Activated T-cell treated with anti-CD3 and anti-CD28 coated beads for 48 hours (primary cell): ENCODE measurements at places on chromosomes 1 and 21.
A peak's percentile ranks its signal among the peaks of the same experiment; 100 is the strongest.

DNA sequence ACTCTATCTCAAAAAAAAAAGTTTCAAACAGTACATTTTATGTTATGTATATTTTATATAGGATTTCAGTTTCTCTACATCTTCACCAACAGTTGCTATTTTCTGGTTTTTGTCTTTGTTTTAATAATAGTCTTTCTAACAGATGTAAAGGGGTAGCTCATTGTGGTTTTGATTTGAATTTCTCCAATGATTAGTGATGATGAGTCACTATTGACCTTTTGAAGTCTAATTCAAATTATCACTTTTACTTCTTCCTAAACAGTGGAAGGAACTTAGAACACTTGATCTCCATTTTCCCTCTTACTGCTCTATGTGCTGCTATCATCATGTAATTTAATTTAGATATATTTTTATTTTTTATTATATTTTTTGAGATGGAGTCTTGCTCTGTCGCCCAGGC, 31.7 kb upstream of the SHCBP1L start:
- no peak for DNase-seq

DNA sequence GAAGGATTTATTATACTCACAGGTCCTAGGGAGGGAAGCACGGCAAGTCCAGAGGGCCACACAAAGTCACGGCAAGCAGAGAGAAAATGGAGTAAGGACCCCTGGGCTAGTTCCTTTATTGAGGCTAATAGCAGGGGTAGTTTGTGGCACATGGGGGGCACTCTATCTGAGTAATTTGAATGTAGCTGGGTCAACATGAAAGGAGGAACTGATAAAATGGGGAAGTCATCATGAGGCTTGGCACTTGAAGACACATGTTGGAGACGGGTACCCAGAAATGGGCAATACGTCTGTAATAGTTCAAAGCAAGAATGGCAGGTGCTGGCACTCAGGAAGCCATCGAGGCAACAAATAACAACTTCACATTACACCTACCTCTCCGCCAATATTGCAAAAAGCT, 1136.4 kb downstream of the MRPL39 start:
- DNase-seq, result no peak

DNA sequence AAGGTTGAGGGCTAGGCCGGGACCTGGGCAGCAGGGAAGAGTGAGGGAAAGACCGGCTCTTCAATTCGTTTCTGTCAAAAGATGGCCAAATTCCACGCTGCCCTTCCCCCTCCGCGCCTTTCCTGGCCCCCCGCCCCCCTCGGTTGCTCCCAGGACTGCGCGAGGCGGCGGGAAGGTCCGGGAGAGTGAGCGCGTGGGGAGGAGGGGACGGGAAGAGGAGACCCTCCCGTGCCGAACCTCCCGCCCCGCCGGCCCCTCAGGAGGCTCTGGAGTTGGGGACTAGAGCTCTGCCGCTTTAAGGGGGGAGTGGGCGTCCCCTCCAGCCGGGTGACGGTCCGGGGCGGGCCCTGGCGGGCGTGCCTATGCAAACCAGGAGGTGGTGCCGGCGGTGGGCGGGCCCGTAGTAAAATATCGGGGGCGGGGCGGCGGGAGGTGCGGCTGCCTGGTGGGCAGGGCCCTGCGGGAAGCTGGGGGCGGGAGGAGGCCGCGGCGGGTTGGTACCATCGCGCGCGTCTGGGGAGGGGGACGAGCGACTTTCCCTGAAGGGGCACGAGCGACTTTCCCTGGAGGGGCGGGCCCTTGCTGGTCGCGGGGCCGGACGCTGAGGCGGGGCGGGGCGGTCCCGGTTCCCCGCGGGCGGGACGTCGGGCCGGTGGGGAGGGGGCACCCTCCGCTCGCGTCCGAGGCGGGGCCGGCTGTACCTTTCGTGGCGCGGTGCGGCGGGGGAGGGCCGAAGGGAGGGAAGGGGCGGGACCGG, 58.2 kb downstream of the BCL9 start:
- DNase-seq, result peak; percentile 95

- DNase-seq, result no peak
Measured at GRCh38 chr1:90386899-90387720, 330.0 kb downstream of the BARHL2 start.

- no peak for DNase-seq
Measured at GRCh38 chr1:163258181-163258580, 55.5 kb upstream of the RGS5 start.

DNA sequence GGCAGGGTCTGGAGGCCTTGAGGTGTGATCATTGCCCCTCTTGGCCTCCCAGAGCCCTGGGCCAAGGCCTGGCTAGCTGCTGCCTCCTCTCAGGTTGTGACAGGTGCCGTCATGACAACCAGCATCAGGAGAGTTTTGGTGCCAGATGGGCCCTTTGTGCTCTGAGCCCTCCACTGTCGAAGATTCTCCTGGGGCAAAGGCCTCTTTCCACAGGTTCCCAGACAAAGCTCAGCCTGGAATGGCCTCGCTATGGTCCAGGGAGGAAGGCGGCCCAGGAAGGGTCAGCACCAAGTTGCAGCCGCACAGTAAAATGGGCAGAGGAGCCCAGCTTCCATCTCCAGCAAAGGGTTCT, 78.4 kb downstream of the ALPL start:
- DNase-seq, result no peak

GRCh38 chr1:56709269-56709880, 64.3 kb downstream of the PRKAA2 start:
- DNase-seq, result no peak

- DNase-seq, result peak; percentile 12
Measured at GRCh38 chr1:28144203-28145135, 32.0 kb downstream of the PTAFR start.

DNA sequence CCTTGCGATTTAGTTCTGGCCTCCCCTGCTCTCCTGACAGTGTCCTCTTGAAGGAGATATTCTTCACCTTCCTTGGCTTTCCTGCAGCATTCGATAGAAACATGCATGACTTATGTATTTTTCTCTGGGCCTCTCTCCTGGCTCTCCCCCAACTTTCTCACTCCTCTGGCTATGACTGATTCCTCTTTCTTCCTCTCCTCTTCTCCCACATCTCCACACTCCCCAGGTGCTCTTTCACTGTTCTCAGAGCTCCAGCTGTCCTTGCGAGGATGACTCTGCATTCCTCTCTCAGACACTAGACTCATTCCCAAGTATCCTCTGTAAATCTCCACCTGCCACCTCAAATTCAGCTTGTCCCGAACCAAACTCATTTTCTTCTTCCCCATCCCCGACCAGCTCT, 18.0 kb downstream of the LRRC42 start:
- DNase-seq, result no peak

DNA sequence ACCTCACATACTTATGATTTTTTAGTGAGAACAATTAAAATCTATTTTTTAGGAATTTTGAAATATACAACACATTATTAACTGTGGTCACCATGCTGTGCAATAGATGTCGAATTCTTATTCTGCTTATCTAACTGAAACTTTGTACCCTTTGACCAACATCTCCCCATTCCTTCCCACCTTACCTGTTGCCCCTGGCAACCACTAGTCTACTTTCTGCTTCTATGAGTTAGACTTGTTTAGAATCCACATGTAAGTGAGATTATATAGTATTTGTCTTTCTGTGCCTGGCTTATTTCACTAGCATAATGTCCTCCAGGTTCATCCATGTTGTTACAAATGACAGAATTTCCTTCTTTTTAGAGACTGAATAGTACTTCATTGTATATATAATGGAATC, 168.3 kb downstream of the LBR start:
- no peak for DNase-seq

DNA sequence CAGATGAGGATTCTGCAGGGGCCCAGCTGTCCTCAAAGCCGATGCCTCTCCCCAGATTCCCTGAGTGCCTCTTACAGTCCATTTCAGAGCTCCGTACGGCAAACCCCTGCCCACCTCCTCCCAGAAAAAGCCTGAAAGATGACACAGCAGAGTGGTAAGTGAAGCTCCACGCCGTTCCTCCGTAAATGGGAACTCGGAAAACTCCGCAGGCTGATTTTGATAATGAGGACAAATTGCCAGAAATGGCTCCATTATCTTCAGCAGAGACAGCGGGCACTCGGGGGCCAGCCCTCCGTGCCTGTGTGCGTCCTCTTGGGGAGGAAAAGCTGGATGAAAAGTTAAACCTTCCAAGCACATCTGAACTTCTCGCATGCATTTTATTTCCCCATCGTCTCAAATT, 81.1 kb downstream of the NPHP4 start:
- DNase-seq, result no peak

DNA sequence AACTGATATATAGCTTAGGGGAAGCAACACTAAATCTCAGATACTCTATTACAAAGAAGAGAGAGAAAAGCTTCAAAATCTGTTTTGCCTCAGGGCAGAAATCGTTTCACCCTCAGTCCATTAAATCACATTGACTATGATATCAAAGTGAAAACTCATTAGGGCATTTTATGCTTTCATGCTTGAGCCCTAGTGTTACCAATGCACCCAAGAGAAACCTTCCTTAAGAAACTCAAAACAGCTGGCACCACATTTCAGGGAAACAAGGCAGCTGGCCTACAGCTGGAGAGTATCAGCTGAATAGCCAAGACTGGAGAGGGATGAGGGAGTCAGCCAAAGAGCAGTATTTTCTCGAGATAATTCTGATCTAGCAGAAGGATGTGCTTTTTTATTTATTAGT, 14.9 kb downstream of the COLGALT2 start:
- no peak for DNase-seq

DNA sequence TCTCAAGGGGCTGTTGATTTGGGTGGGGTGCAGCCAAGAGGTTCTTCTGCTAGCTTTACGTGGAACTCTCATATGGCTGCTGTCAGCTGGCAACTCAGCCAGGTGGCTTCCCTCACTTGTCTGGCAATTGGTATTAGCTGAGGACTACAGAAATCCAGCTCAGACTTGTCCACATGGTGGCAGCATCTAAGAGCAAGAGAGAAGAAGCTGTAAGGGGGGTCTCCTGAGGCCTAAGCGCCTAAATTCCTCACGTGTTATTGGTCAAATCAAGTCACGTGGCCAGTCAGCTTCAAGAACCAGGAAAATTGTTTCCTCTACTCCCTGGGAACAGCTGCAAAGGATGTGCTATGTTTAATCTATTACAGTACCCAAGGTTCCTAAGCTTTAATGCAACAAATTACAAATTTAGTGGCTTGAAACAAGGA, 4.2 kb upstream of the DYRK3 start:
- DNase-seq, result no peak

GRCh38 chr1:41361495-41362356, 492 bp downstream of the FOXO6 start:
- DNase-seq, result no peak

DNA sequence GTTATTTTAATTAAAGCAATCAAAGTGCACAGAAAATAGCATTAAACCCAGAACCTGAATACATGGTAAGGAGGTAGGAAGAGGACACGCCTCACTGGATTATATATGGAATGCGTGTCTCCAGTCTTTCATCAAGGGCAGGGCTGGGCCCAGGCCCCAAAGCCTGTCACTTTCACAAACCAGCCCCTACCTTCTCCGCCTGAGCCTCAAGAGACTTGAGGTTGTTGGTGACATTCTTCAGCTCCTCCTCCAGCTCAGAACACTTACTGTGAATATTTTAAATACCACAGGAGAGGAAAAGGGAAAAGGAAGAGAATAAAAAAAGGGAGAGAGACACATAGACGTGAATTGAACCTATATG, 16.3 kb upstream of the NUP210L start:
- DNase-seq, result no peak

- DNase-seq, result no peak
Measured at GRCh38 chr21:34858559-34858958, 189.8 kb downstream of the CLIC6 start.

- no peak for DNase-seq
Measured at GRCh38 chr1:51768971-51769588, 109.4 kb downstream of the NRDC start.

GRCh38 chr1:168279253-168279652, 1.4 kb upstream of the TBX19 start:
- no peak for DNase-seq

DNA sequence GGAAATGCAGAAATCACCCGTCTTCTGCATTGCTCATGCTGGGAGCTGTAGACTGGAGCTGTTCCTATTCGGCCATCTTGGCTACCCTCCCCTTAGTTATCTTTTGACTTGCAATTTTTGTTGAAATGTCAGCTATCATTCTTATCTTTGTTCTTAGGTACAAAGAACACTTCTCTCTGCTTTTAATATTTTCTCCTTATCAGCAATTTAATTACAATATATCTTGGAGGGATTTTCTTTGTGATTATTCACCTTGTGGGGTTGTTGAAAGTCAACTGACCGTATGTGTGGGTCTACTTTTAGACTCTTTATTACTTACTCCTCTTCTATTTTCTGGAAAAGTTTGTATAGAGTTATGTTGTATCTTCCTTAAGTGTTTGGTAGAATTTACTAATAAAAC, 43.1 kb upstream of the PKP1 start:
- no peak for DNase-seq

- no peak for DNase-seq
Measured at GRCh38 chr1:40038697-40039096, 1.8 kb upstream of the CAP1 start.

- DNase-seq, result no peak
Measured at GRCh38 chr1:187009320-187009719, 180.6 kb downstream of the PLA2G4A start.

- no peak for DNase-seq
Measured at GRCh38 chr1:239811211-239811885, 280.3 kb upstream of the FMN2 start.

- no peak for DNase-seq
Measured at GRCh38 chr1:26996024-26996423, 2.5 kb downstream of the TRNP1 start.

GRCh38 chr1:62341089-62341488, 21.9 kb upstream of the KANK4 start:
- no peak for DNase-seq

- DNase-seq, result no peak
Measured at GRCh38 chr1:41024953-41025352, 3.4 kb upstream of the SLFNL1 start.

DNA sequence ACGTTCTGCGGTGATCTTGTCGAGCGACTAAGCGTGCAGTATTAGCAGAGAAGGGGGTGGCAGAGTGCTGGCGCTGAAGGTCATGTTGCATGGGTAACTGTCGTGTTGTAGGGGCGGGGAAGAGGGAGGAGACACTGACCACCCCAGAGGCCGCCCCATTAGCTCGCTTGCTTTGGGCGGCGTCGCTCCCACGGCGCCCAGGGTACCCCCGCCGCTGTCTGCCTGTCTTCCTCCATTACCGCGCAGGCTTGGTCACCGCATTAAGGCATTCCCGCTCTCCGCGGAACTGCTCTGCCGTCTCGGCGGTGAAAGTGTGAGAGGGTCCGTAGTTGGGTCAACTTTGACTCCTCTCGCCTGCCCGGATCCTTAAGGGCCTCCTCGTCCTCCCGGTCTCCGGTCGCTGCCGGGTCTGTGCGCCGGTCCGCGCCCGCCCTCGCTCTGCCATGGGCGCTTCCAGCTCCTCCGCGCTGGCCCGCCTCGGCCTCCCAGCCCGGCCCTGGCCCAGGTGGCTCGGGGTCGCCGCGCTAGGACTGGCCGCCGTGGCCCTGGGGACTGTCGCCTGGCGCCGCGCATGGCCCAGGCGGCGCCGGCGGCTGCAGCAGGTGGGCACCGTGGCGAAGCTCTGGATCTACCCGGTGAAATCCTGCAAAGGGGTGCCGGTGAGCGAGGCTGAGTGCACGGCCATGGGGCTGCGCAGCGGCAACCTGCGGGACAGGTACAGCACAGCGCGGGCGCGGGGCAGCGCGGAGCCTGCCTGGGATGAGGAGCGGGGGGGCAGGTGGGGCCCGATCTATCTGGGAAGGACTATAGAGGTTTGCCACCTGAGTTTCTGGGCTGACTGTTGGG, at the start of gene MTARC2:
Gene MTARC2, plus strand, starts transcription at position 234 of the 846 bp plus-strand sequence. Its CDS starts 210 bp downstream, at position 444.
- DNase-seq, result no peak

GRCh38 chr21:35921471-35921870, 138.9 kb downstream of the SETD4 start:
- DNase-seq, result no peak

GRCh38 chr21:36923270-36923669, 43.2 kb downstream of the HLCS start:
- no peak for DNase-seq
